ENCODE measurements at places on chromosomes 5 and 9.

DNA sequence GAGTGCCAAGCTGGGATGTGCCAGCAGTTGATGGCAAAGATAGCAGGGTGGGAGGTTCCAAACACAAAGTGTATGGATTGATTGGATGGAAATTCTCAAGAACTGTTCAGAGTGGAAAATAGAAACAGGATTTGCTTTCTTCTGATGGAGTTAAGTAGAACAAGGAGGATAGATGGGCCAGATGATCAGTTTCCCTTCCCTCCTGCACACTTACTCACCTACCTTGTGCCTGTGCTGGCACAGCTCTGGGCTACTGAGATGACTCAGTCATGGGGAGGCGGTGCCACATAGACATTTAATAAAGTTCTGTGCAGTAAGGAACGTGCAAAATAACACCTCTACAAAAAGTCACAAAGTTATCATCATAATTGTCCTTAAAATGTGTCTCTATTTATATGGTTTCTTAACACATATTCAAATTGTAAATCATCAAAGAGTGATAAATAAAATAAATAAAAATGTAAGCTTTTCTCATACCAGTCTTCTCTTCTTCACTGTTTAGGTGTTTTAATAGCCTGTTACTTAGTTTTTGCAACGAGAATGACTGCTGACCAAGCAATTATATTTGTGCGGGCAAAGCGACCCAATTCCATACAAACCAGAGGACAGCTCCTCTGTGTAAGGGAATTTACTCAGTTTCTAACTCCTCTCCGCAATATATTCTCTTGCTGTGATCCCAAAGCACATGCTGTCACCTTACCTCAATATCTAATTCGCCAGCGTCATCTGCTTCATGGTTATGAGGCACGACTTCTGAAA, 12.7 kb downstream of the PTPDC1 start:
- no peak for DNase-seq

- peak; percentile 99 for DNase-seq
These were observed 11.8 kb upstream of the ACTBL2 start for GRCh38 chr5:57494104-57495098.

DNA sequence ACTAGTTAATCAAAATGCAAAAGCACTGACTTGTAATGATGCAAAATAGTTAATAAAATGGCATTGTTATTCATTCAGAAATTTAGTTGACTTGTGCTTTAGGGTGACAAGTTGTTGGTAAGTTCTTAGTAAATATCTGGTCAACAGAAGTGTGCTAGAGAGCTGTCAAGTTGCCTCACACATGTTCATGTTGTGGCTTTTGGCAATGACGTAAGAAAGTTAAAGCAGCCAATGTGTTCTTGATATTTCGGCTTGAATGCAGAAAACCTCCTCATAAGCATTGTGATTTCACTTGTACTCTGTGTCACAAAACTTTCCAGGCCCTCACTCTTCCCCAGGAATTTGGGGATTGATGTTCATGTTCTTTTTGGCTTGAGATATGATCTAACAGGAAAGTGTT, 626.7 kb downstream of the PRR16 start:
- DNase-seq = no peak

GRCh38 chr9:125966466-125966865, 219.3 kb downstream of the PBX3 start:
- no peak for DNase-seq

GRCh38 chr5:135886136-135886535, 9.5 kb downstream of the IL9 start:
- no peak for DNase-seq

All from retinal pigment epithelial cell (primary cell).